NCI-H1436 treated with DMSO at 0.1 percent for 48 hours (cell line): ENCODE measurements at places on chromosomes 13 and 19.

- DNase-seq = no peak
These were observed 2.1 kb downstream of the CCDC8 start for GRCh38 chr19:46411088-46411924.

- DNase-seq = no peak
These were observed 1.7 kb downstream of the SMIM24 start for GRCh38 chr19:3478409-3479176.

DNA sequence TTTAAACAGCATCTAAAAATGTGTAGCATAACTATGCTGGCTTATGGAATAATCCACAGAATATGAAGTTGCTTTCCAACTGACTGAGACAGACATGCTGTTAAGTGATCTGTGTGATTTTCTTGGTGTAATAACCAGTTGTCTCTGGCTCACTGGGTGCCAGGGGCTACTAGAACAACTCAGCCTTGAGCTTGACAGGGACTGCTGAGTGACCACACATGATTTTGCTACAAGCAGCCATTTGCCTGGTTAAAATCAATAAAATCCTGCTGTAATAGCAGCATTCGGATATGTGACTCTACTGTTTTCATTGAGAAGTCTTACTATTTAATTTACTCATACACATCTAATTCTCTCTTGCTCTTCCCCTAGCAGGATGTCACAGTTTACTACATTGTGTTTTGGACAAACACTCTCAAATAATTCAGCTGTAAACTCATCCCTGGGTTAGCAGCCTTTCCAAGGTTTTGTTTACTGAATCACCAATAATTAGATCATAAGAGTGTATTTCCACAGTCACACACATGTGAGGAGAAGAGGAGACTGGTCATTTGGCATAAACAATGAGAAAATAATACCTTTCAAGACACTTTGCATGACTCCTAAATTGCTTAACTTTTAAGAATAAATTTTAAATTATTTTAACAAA is 426.2 kb downstream of the PCDH9 start:
- no peak for DNase-seq

DNA sequence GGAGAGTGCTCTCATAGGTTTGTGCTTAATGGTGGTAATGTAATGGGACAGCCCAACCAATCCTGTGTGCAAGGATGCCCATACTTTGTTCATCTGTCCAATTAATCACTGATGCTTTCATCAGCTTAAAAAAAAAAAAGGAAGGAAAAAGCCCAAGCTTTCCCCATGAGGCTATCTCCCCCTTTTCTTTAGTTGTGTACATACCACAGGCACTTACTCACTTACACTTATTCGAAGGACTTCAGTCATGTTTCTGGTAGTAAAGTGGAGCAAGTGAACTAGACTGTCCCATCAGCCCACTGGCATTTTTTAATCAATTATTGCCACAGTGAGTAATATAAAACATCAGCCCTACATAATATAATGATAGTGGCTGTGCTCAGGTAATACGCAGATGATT is 183.5 kb upstream of the UFM1 start:
- no peak for DNase-seq

DNA sequence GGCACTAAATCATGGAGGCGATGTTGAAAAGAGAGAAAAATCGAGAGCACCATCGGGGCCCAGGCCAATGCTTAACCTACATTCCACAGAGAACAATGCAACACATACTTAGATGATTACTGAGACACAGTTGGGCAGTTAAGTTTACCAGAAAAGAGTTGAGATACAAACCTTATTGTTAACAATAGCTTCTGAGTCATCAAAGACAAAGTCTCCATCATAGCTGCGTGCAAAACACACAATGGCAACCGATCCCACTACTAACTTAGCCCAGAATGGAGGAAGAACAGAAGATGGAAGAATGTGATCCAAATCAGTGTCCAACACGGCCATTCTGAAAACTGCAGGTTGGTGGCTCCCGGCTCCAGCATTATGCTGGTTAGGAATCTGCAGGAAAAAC is 6.2 kb downstream of the TMTC4 start:
- DNase-seq = no peak

- peak; percentile 7 for DNase-seq
These were observed 76.0 kb upstream of the LSM14A start for GRCh38 chr19:34096020-34096915.

GRCh38 chr13:33497146-33497845 is 211.7 kb upstream of the STARD13 start:
- no peak for DNase-seq

- DNase-seq = no peak
These were observed 168.5 kb upstream of the OBI1 start for GRCh38 chr13:78827471-78827870.

GRCh38 chr13:109012115-109012514 is 382.7 kb downstream of the MYO16 start:
- no peak for DNase-seq

DNA sequence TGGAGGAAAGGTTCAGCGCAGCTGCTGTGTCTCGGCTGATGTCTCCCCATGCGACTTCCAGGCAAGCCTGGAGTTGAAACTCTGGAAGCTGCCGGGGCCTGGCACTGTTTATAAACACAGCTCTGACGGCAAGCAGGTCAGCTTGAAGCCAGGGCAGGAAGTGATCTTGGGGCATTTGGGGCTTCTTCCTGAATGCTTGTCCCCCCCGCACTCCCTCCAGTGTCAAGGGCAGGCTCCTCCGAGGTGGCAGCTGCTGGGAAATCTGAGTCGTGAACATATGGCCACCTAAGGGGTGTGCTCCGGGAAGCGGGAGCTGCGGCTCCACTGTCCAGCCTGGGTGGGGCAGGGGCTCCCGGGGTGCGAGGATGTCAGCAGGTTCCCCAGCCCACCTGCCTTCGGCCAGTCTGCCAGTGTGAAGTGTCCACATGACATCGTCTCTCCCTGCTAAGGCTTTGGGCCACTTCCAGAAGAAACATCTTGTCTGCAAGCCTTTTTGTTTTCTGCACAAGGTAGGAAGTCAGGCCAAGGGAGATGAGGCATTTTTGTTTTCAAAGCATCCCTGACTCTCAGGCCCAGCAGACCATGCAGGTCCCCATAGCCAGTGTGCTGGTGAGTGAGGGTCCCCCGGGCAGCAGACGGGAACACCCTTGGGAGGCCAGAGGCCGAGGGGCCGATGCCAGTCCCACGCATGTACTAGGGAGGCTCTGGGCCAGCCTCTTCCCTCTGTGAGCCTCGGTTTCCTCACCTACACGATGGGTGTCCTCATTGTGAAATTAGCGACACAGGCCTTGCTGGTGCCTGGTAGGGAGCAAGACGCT is 2.7 kb downstream of the PIAS4 start:
- DNase-seq = no peak

DNA sequence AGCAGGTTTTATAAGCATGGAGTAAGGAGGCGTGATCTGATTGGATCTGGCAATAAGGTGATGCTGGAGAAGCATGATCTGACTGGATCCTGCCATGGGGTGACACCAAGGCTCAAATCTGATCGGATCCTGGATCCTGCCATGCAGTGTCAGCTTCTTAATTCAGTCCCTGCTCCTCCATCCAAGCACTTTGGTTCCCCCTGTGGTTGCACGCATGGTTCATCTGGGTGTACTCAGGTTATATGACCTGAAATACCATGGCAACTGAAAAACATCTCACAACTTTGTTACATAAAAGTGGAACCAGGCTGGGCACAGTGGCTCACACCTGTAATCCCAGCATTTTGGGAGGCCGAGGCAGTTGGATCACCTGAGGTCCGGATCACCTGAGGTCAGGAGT is 17.6 kb upstream of the KLK4 start:
- DNase-seq = no peak

DNA sequence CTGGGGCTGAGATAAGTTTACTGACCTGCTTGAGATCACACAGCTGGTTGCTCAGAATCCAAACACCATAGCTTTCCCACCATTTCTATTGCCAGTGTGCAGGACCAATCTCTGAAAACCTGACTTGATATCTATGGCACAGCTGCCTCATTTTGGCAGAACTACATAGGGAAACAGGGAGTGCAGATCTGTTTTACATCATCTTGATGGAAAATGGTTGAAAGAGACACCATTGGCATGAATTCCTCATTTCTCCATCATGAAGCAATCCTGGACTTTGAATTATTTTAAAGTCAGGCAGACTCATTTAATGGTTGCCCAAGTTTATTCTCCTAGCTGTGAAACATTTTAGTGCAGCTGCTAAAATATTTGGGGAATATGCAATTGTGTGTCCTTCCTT is 1628.2 kb upstream of the SLC10A2 start:
- no peak for DNase-seq

DNA sequence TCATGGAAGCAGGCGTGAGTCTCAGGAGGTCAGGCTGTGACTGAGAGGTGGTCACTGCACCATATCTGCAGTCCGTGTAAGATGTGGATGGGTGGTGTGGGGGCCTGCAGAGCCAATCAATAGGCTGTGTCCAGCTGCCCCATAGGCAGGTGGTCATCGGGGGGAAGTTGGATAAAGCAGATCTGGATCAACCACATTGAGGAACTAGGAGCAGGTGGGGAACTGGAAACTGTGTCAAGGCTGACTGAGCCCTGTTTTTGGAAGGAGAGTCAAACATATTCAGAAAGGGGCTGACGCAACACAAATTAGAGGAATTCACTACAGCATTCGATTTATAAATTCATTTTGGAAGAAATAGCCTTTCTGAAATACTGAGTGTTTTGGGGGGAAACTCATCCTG is 15.0 kb downstream of the CLEC4M start:
- no peak for DNase-seq

DNA sequence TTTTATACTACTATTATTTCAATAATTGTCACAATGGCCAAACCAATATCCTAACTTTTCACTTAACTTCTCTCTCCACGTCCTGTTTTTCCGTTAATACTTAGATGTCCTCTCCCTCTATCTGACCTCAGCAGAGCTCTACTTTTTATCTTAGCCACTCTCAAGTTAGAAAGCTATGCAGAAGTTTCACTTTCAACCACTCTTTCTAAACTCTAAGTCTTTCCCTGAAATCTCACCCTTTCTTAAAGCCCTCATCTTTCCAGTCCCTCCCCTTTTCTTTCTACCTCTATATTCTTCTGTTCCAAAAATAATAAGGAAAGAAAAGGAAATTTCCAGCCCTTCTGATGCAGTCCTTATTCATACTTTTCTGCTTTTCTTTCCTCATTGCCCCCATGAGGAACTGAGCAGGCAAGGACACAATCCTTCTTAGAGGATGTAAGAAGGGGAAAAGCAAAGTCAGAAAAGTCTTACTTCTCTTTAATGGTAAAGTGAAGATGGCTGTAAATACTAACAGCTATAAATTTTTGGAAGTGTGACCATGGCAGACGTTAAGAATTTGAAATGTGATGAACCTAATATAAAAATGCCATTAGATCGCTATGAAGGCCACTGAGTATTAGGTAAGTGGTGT is 23.0 kb downstream of the FAM216B start:
- no peak for DNase-seq

DNA sequence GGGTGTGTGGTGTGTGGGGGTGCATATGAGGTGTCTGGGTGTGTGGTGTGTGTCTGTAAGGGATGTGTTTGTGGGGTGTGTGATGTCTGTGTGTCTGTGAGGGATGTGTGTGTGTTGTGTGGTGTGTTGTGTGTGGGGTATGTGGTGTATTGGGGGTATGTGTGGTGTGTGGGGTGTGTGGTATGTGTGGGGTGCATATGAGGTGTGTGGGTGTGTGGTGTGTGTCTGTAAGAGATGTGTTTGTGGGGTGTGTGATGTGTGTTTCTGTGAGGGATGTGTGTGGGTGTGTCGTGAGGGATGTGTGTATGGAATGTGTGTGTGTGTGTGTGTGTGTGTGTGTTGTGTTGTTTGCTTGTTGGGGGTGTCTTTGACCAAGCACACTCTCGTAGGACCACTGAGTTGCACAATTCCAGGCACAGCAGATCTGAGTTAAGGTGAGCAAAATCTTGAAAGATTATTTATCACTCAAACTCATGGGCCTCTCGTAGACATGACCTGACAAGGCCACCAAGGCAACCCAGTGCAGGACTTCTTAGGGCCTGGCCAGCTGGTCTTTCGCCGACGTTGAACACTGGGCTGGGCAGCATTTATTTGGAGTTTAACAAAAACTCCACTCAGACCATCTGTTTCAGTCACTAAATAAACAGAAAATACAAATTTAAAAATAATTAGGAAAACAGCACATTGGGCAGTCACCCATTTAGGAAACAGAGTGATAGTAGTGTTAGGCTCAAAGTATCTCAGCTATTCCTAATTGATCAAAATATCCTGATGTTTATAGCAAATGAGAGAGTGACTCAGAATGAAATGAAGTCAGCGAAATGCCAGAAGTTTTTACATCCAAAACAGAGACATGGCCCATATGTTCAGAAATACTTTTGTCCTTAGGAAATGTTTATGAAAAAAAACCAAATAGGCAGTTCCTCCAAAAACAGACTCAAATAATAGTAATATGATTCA is 301.1 kb downstream of the FGF9 start:
- DNase-seq = no peak

- DNase-seq = no peak
These were observed 483.1 kb downstream of the GPC6 start for GRCh38 chr13:93709506-93710244.

DNA sequence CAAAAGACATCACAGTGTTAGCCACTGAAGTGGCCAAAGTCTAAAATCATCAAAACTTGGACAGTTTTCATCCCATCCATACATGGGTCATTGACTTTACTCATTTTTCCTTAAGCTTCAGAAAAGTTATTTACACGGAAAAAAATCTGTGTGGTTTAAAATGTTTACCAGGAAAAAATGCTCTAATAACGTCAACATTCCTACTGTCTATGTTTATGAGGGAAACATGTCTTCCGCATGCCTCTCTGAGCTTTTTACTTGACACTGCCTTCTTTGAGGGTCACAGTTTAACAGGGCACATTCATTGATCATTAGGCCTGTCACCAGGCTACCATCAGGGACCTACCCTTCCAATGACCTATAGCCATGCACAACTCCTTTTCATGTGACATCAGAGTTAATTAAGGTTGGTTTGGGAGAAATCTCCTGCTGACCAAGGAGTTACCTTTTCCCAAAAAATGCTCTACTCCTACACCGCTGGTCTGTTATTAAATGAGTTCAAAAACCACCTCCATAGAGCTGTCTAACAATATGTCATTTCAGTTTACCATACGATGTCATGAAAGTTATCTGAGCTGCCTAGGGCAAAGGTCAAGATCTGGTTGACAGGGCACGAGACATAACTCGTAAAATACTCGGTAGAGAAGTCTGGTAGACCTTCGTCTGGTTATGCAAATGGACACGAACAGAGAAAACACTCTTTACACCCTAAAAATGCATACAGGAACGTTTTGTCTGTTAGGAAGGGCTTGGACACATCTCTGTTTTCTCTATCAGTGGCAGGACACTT is 17.8 kb downstream of the FLT1 start:
- DNase-seq = no peak

DNA sequence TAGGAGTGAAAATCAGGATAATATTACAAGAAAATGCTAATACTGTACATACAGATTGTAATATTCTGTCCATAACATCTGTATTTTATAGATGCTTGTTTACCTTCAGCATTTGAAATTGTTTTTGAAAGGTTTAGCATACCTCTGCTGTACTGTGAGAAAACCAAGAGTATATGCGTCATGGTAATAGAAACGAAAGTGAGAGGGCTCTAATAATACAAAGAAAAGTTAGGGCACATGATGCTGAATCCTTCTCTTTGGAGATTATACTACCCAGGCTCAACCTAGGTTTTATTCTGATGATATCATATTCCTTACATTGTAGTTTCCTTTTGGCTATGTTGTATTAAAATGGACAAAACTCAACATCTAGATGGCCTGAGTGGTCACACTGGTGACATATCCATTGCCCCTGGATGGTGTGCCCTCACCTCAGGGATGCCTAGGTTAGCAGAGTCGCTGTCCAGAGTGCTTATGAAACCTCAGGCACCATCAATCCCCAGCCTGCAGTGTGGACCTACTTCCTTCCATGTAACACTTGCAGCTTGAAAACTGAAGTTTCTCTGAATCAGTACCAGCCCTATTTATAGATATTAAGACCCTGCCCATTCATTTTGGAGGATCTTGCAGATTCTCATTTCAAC is 253.7 kb downstream of the KCTD12 start:
- no peak for DNase-seq
